SK-MEL-5 (cell line): ENCODE measurements at places on chromosomes 7 and 10. TPM values are rescaled to one million over a fixed set of nuclear protein-coding genes. Genes with fewer than 3 reads are reported as not detected.

DNA sequence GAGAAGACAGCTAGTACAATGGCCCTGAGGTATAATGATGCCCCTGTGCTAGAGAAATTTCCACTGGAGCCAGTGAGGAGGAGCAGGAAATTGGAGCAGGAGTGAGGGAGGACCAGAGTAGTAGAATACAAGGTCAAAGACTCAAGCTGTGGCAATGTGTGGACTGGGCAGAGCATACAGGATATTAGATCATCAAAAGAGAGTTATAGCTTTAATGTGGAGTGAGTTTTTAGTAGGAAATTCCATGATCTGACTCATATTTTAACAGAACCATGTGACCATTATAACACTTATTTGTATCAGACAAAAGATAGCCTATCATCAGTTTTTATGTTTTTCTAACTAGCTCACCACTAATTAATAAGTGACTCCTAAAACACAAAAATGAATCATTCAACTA lies 154.1 kb downstream of the DGKB start:
- DNase-seq, result peak; percentile 63

- peak; percentile 69 for DNase-seq
Measured at GRCh38 chr10:106189292-106189691, 975.2 kb downstream of the SORCS1 start.

The CALY gene
- total RNA-seq, result not detected in 2 replicates

DNA sequence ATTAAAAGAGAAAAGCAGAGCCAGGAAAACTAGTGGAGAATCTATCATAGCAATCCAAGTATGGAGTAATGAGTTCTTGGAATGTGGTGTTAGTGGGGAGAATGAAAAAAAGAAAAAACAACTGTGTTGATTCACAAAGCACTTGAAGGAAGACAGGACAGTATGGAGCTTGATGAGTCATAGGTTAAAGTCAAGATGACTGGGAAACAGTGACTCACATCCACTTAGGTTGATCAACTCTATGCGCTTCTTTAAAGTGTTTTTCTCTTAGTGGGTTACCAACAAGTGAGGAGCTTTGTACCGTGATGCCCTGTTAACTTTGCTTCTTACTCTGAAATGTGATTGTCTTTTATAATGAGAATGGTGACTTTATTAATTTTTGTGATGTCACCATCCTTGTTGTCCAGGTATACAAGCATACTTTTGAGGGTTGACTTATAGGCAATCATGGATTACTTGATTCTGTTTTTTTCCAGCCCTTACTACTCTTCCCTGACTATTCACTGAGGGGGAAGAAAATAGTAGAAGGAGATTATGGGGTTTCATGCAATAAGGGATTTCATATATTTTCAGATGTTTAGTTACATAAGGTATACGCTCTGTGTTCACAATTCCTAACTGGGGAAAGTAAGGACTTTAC lies 32.1 kb upstream of the MDFIC start:
- peak; percentile 76 for DNase-seq

DNA sequence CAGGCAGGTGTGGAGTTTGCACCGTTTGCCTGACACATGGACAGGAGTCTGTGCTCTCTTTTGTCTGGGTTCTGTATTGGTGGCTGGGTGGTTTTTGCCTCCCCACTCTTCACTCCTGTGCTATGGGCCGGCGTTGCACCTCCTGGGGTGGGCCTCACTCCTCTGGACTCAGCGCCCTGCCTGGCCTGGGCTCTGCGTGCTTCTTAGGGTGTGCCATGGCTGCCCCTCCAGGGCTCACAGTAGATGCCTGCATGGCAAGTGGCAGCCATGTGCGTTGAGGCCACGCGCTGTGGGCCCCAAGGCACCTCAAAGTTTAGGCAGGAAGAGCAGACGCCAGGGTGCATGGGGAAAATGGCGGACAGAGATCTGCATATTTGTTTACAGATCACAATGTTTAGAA lies 319.8 kb downstream of the ADARB2 start:
- DNase-seq, result no peak

- DNase-seq, result no peak
Measured at GRCh38 chr7:7607010-7607409, 33.5 kb upstream of the UMAD1 start.

DNA sequence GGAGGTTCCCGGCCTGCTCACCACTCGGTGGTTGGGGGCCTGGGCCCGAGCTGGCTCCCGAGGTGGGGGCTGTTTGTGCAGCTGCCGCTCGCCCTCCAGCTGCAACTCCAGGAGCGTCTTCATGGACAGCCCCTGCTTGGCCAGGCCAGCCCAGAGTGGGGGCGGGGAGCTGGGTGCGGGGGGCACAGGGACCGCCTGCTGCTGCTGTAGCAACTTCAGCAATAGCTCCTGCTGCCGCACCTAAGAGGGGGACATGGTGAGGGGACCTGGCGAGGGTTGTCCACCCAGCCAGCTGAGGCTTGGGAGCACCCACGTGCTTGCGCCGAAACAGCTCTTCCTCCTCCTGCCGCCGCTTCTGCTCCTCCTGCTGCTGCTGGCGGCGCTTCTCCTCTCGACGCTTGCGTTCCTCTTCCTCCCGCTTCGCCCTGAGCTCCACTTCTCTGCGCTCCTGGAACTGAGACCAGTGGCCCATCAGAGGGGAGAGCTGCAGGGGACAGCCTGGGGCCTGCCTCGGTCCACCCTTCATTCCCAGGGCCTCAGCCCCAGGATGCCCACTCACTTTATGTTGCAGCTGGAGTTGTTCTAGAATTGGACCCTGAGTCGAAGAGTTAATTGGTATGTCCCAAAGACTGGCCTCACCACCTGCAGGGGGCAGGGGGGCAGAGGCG lies 9.6 kb downstream of the GNB2 start:
- no peak for DNase-seq

- no peak for DNase-seq
Measured at GRCh38 chr10:132865171-132865631, 77.2 kb downstream of the CFAP46 start.

The HMX2 gene
- total RNA-seq, result not detected in 2 replicates
